Stimulated activated CD4-positive, alpha-beta T cell treated with anti-CD3 and anti-CD28 coated beads, Interleukin-4, amount 100 ng/mL, for 4 hours (primary cell): ENCODE measurements at places on chromosomes 4 and X.

DNA sequence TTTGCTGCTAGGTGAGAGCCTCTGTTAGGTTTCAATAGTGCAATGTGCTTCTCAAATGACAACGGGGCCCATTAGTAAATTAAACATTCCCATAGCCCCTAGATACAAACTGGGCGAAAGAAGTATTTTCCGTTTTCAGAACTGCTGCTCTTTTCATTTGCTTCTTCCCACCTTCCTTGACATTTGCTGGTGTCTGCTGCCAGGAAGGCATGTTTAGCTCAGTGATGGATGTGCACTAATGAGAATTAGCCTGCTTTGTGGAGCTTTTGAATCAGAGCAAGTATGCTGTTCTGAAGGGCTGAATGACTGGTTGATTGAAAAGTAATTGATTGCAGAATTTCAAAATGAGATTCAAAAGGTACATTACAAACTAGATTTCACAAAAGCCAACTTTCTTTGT, 57.0 kb downstream of the SHROOM3 start:
- no peak for DNase-seq

GRCh38 chr4:174340714-174341113, 57.0 kb downstream of the CEP44 start:
- DNase-seq: no peak

DNA sequence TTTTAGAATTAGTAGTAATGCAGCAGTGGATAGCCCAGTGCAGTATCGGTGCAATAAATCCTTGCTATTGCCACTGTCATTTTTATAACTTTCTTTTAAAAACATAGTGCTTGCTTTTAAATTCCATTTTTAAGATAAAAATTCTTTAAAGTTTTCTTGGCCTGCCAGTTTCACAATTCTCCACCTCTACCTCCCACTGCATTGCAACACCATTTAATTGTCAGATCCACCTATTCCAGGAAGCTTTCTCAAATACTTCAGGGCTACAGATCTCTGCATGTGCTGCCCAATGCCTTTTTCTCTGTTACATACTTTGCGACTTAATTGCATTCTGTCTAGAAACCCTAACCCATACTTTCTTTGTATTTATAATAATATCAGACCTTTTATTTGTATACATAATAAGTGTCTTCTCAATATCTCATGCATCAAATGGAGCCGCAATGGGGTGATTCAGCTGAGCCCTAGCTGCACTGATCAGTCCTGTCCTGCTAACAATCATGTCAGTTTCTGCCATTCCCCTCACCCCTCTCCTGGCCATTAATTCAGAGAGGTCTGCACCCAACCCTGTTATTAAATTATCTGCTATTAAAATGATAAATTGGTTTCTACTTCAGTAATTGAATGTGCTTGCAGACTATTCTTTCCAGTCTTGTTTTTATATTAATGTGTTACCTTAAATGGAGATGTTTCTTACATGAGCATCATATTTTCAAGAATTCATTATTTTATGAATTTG, 193.1 kb downstream of the SLIT2 start:
- DNase-seq: no peak

DNA sequence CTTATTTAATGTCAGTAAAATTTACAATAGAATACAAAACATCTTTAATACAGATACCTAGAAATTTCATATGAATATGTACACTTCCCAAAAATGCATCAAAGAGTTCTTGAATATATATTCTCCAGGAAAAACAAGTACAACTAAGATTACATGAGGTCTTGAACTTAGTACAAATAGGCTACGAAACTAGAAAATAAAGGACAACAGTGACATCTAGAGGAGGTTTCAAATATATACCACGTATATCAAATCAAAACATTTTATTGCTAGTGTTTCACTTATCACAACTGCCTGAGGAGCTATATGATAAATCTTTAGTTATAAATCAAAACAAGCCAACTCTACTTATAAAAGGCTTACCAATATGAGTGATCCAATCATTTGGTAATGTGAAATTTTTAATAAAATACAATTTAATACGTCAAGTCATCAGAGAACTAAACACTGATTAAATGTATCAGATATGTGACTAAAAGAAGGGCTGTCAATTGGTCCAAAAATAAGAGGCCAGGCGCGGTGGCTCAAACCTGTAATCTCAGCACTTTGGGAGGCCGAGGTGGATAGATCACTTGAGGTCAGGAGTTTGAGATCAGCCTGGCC, 36.6 kb downstream of the ANAPC10 start:
- no peak for DNase-seq

DNA sequence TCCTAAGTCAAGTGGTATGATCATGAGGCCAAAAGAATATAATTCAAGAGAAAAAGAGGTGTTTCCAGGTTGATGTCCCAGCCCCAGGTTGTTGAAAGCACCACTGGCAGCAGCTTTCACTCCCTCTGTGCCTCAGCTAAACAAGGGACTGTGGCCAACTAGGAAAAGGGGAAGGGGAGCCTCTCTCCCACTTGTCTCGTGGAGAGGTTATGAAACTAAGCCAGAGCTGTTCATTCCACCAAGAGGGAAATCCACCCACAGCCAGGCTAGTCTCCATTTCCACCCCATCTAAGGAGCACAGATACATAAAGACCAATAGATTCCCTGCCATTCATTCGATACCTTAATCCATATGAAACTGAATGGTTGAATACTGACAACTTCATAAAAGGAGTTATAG, 8.1 kb downstream of the ANXA5 start:
- DNase-seq: no peak

DNA sequence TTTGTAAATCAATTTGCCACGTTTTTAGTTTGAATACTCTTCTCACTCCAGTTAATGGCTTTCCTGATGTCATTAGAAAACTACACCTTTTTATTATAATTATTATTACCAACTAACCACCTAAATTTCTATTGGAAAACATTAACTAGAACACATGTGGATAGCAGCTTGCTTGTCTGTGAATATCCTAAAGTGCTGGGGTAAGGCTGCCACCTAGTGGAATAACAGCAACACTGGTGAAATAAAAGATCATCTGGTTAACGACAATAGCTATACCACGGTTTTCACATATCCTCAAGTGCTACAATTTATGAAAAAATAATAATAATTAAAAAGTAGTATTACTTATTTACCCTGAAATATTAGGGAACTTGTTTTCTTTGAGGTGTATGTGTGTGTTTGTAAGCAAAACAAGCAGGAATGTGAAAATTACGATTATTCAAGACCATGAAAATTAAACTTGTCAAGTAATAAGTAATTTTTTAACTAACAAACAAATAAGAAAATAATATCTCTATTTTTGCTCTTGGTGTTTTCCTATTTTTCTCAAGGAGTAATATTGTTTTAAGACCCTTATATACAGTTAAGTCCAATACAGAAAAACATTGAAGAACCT, 130.1 kb upstream of the TECRL start:
- no peak for DNase-seq

DNA sequence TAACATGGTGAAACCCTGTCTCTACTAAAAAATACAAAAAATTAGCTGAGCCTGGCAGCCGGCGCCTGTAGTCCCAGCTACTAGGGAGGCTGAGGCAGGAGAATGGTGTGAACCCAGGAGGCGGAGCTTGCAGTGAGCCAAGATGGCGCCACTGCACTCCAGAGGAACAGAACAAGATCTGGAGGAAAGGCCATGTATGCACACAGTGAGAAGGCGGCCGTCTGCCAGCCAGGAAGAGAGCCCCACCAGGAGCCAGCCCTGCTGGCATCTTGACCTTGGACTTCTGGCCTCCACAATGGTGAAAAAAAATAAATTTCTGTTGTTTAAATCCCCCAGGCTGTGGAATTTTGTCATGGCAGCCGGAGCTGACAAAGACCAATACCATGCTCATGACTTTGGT, 28.2 kb upstream of the MSX1 start:
- DNase-seq: no peak

GRCh38 chr4:15913631-15913970, 24.9 kb downstream of the FGFBP1 start:
- no peak for DNase-seq

DNA sequence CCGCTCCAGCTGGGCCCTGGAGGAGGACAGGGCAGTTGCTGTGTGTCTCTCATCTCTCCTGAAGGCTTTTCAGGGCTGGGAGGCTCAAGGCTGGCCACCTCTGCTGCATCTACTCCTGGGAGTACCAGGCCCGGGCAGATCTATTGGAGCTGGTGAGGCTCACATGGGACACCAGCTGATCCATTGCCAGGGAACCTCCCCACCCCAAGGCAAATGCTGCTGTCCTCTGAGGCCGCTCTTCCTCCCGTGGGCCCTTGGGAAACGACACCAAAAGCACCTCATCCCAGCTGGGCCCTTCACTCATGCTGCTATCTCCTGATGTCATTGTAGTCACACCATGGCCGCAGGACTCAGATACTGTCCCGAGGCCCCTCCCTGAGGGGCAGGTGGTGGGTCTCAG, 3.6 kb downstream of the UBL4A start:
- no peak for DNase-seq

GRCh38 chrX:2430265-2430825, 70.4 kb downstream of the DHRSX start:
- DNase-seq: no peak

DNA sequence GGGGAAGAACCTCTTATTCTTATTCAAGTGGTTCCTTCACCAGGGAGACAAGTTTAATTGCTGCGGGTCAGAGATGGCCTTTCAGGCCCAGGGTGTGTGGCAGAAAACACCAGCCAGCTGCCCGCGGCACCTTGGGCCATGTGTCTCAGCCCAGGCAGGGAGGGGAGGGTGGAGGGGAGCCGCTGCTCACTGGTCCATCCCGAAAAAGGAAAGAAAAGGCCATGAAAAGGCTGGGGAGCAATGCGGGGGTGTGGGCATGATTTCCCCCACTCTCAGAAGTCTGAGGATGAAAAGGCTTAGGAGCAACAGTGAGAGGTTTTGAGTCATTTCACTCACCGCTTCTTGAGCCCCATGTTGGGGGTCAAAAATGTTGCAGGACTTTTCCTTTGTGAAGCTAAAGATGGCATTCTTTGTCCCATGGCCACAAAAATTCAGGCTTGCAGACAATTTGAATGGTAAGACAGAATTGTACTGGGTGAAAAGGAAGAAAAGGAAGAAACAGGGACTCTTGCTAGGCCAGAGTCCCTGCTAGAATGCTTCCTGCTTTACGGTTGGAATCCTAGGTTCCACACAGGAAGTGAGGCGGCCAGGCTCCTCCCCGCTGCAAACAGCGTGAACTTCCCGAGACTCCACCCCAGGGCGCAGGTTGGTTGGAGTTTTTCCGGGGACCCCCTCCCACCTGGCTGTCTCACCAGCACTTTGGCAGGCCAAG, 17.4 kb upstream of the FAM47E start:
- DNase-seq: no peak

- no peak for DNase-seq
Measured at GRCh38 chr4:71355045-71355444, 16.2 kb downstream of the SLC4A4 start.

DNA sequence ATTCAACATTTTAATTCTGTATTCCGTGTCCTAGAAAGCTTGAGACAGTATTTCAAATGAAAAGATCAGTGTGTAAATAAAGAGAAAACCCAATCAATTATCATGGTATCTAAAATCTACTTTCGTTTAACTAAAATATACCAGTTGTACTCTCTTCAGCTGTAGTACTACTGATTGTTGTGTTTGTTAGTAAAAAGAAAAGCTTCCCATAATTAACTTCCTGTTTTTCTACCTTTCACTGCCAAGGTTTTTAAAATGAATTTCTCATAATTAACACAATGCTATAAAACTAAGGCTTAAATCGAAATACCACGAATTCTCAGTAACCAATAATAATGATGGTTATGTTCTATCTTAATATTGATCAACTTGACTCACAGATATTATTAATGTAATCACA, 37.4 kb downstream of the PPP3CA start:
- DNase-seq: no peak

GRCh38 chrX:101163166-101163565, 56.4 kb upstream of the DRP2 start:
- no peak for DNase-seq

DNA sequence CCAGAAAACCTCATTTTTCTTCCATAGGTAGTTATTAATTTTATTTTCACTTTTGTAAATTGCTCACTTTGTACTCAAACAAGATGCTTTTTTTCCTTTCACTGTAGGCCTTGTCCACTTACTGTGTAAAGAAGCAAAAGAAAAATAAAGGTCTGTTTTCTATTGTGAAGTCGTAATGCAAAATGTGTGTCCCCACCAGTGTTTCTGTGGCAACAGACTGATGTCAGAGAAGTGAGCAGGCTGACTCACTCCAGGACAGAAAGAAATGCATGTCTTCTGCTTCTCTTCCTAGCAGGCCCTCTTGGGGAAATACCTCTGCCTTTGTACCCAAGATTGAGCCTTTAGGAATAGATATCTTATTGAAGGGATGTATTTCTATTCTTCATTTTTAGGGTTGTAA, 30.3 kb downstream of the INPP4B start:
- DNase-seq: no peak

- no peak for DNase-seq
Measured at GRCh38 chrX:1449036-1449822, 3.5 kb downstream of the ASMTL start.

- no peak for DNase-seq
Measured at GRCh38 chr4:138104284-138104680, 137.9 kb downstream of the SLC7A11 start.

DNA sequence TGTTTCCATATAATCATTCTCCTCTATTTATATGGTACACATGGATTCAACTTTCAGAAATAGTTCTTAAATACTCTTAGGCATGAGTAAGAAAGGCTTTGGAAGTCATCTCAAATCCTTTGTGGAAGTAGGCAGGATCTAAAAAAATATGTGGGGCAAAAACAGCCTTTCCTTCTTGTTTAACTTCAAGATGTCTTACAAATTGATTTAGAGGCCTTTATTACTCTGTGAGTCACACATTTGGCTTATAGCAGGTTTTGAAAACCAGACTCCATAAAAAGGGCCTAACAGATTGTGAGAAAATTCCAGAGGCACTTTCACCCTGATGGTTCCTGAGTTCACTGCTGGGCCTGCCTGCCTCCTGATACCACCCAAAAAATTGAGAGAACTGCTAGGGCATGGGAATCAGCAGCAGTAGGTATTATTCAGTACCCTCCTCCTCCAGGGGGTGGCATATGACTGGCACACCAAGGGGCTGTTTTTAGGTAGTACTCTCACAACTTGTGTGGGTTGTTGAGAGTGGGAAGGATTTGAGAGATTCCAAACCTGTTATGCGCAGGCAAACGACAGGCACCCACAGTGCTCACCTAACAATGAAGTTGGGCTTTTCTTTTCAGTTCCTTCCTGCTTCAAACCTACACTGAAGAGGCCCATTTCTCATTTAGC, 162.7 kb upstream of the MBNL3 start:
- no peak for DNase-seq

DNA sequence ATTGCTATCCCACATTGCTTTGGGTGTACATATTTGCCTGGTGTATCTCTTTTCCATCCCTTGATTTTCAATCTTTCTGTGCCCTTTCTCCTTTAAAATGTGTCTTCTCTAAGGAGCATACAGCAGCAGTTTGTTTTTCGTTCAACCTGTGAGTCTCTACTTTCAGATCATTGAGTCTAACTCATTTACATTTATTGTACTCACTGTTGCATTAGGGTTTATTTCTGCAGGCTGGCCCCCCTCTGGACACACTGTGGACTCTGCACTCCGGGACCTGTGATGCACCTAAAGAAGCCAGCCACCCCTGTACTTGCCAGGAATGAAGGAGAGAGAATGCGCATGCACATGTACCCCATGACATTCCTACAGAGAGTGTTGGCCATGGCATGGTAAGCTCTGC, 93.0 kb downstream of the FAM53A start:
- DNase-seq: no peak

- no peak for DNase-seq
Measured at GRCh38 chr4:83356899-83357661, 22.4 kb upstream of the HPSE start.

GRCh38 chrX:151765026-151765425, 30.5 kb downstream of the CNGA2 start:
- no peak for DNase-seq
